Lung (tissue), 17 donors: ENCODE measurements at places on chromosomes 1 and 21. TPM values are rescaled to one million over a fixed set of nuclear protein-coding genes. Genes with fewer than 3 reads are reported as not detected.

Gene NPHS2
- not detected for total RNA-seq

Gene PLK3
- 16.9 TPM for total RNA-seq

Gene CCDC17
- total RNA-seq = 24.0 TPM

Gene C1QA
- total RNA-seq = 27.4 TPM

Gene HORMAD1
- total RNA-seq = 0.77 TPM

Gene HEYL
- total RNA-seq = 14.3 TPM

Gene AIRE
- 0.37 TPM for total RNA-seq

Gene PADI3
- total RNA-seq = not detected

Gene C2CD4D
- not detected for total RNA-seq

Gene CLCNKB
- total RNA-seq = 0.37 TPM

GRCh38 chr1:171796592-171796991 lies 15.1 kb downstream of the METTL13 start:
- DNase-seq = no peak

DNA sequence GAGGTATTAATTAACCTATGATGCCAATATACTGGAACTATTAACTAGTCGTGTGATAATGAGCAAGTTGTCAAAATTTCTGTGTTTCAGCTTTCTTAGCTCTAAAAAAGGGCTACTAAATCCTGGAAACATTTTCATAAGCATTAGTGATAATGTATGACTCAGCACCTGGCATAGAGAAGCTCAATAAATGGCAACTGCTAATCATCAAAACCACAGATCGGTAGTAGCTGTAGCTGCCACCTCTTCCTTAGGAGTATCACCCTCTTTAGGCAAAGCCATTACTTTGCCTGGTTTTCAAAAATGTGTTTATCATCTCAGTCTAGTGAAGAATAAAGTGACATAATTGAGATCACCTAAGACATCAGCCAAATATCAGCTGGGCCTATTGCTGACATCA lies 75.5 kb downstream of the TPR start:
- DNase-seq = no peak

GRCh38 chr1:178124115-178124514 lies 30.2 kb downstream of the RASAL2 start:
- no peak for DNase-seq

DNA sequence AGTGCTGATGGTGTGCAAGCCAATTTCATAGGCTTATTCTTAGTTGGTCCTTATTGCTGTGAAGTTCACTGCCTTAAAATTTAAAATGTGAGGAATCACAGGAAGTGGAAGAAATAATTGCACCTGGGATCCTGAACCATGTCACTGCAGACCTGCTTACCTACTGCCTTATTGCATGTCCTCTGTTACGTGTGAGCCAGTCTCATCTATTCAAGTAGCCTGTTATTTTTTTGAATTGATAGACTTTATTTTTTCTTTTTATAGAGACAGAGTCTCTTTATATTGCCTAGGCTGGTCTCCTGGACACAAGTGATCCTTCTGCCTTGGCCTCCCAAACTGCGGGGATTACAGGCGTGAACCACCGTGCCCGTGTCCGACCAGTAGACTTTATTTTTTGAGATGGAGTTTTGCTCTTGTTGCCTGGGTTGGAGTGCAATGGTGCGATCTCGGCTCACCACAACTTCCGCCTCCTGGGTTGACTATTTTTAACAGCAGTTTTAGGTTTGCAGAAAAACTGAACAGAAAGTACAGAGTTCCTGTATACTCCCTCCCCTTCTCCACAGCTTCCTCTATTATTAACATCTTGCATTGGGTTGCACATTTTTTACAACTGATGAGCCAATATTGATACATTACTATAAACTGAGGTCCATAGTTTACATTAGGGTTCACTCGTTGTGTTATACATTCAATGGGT lies 14.0 kb upstream of the DISC1 start:
- no peak for DNase-seq

GRCh38 chr1:188194916-188195315 lies 1366.2 kb downstream of the PLA2G4A start:
- DNase-seq = no peak

- no peak for DNase-seq
These were observed 153.3 kb upstream of the RUNX1 start for GRCh38 chr21:35202431-35202830.

DNA sequence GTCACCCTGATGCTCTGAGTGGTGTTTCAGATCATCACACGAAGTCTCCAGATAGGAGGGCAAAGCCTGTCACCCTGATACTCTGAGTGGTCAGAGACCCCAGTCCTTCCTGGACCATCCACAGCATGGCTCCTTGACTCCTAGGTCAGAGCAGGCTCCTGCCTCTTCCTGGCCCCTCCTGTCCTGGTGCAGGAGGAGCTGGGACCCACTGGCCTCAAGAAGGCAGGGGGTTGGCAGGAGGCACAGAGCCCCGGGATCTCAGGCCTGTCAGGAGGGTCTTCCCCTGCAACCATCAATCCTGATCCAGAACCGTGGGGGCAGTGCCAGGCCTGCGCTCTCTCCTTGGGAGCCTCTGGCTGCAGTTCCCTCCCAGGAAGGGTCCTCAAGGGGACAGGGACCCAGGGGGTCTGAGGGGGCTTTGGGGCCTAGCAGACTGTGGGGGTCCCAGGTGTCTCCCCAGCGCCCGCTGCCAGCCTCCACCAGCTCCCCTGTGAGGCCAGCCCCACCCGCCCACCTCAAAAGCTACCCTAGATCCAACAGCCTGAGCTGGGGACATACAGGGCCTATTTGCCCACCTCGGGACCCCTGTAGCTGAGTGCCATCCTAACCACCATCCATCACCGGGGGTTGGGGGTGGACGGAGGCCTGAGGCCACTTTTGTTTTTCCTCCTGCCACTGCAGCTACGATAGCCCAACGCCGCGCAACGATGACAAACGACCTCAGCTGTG lies 27.5 kb downstream of the COL6A1 start:
- DNase-seq = no peak

DNA sequence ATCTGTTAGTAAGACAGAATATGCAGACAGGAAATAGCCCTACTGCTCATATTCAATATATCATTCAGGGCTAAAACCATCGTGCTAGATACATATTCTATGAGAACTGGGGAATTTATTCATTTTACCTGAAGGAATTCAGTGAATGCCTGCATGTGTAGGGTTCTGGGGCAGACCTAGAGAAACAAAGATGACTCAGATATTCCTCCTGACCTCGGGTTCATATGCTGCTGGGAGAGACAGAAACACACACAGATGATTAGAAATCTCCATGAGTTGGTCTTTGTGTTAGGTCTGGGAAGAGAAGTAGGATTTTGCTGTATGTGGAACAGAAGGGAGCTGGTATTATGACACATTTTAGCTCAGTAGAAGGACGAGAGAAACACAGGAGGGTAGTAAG lies 176.5 kb upstream of the ST6GALNAC5 start:
- DNase-seq = no peak

DNA sequence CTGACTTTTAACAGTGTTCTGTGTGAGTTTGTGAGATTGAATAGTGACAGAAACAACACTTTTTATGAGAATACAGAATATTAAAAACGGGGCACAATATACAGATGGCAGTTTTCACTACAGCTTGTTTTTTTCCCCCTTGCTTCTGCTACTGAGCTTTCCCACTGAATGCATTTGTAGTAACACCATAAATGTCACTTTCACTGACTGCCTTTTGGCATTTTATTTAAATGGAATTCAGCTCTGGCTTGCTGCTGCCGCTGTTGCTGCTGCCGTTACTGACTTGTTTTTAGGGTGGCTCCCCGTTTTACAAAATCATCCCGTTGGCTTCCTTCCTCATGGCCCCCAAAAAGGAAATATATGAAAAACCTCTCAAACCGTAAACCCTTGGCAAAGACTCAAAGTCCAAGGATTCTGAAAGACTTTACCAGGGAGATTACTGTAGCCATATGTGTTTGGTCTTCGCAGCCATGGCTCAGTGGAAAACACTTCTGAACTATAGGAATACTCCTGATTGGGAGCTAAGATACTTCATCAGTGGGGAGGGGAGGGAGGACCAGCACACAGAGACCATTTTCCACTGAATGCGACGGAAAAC lies 151.0 kb downstream of the NUF2 start:
- DNase-seq = peak; percentile 43

DNA sequence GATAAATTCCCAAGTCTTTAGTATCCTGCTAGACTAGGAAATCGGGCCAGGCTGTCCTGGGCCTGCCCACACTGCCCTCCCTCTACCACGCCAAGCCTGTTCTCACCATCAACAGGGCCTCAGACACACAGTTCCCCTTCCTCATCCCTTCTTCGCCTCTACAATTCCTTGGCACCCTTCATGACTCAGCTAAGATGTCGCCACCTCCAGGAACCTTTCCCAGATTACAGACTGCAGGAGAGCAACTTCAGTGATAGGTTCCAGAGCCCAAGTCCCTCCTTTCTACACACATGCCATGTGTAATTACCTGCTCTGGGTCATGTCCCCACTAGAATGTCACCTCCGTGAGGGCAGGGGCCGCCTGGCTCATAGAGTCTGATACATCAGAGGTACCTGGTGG lies 3.3 kb downstream of the RIMS3 start:
- no peak for DNase-seq

- peak; percentile 32 for DNase-seq
These were observed 113.8 kb downstream of the UBR4 start for GRCh38 chr1:19096036-19096833.

GRCh38 chr1:36525166-36525565 lies 42.5 kb upstream of the CSF3R start:
- DNase-seq = no peak

DNA sequence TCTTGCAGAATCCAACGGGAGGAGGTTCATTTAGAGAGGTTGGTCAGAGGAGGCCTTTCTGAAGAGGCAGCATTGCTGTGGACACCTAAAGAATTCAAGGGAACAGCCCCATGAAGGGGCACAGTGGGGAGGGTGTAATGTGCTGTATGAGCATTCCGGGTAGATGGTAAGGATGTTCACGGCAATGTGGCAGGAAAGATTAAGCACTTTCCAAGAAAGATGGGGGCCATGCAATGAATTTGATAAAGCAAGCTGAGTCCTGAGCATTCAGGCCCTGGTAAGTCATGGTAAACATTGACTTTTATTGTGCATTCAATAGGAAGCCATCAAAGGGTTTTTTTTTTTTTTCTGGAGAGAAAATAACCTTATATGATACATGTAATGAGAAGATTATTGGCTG lies 166.6 kb downstream of the GREM2 start:
- DNase-seq = no peak

- no peak for DNase-seq
These were observed 134.4 kb upstream of the PTBP2 start for GRCh38 chr1:96587222-96587621.

GRCh38 chr1:151539321-151540020 lies 638 bp upstream of the TUFT1 start:
- peak; percentile 90 for DNase-seq

- peak; percentile 55 for DNase-seq
These were observed 19.4 kb upstream of the ESRRG start for GRCh38 chr1:216742625-216743024.
